ENCODE measurements at places on chromosomes 16 and 17.
A peak's percentile ranks its signal among the peaks of the same experiment; 100 is the strongest.

DNA sequence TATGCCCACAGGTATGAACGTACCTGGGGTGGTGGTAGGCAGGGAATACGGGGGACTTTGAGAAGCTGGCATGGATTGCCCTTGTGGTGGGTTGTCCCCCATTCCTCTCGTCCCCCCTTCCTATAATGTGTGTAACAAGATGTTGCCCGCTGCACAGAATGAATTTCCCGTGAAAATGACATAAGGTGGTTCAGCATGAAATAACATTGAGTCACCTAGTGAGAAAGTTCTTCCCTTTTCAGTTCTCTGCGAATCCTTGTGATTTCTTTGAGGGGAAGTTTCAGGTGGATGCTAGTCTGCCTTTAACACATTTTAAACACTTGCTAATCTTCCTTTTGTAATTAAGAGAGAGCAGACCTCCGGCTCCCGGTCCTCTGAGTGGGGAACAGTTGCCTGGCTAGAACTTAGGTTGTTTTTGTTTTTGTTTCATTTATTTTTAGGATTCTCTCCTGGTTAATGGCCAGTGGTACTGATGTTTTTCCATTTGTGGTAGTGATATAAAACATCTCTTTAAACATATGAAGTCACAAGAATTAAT is 58.9 kb downstream of the RAP1GAP2 start:
- DNase-seq, result no peak

DNA sequence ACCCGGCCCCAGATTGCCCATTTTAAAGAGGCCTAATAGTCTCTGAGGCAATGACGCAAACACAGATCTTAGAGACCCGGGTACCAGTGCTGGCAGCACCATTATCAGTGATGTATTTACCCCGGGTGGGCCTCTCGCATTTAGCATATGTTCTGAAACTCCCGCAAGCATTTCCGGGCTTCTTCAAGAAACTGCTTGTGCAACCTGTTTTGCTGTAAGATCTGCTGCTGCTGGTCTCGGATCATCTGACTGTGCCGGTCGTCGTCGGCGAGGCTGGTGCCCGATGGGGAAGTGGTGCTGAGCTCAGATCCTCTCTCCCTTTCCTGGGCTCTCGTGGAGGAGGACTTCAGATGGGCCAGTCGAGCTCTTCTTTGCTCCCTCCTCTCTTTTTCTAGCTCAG is 12.5 kb downstream of the CEP295NL start:
- DNase-seq, result peak; percentile 72

DNA sequence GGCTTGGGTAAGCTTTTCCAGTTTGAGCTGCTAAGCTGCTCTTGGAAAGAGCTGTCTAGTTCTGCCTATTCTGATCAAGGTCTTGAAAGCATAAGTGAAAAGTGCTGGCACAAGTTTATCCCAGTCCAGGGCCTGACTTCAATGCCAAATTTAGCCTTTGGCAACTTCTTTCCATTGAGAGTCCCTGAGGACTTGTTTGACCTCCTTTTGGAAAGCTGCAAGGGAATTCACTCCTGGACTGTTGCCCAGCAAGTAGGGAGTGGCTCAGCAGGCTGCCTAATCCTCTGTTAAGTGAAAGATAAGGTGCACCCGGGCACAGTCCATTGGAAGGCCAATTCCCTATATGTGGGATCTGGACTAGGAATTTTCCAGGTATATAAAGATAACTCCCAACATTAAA is 16.0 kb upstream of the TANC2 start:
- DNase-seq, result no peak

GRCh38 chr16:26951950-26952349 is 114.8 kb upstream of the C16orf82 start:
- no peak for DNase-seq

GRCh38 chr17:22268214-22268911 is 576.0 kb downstream of the KCNJ18 start:
- DNase-seq, result no peak

- no peak for DNase-seq
Measured at GRCh38 chr16:86424398-86424797, 85.9 kb upstream of the FOXF1 start.

DNA sequence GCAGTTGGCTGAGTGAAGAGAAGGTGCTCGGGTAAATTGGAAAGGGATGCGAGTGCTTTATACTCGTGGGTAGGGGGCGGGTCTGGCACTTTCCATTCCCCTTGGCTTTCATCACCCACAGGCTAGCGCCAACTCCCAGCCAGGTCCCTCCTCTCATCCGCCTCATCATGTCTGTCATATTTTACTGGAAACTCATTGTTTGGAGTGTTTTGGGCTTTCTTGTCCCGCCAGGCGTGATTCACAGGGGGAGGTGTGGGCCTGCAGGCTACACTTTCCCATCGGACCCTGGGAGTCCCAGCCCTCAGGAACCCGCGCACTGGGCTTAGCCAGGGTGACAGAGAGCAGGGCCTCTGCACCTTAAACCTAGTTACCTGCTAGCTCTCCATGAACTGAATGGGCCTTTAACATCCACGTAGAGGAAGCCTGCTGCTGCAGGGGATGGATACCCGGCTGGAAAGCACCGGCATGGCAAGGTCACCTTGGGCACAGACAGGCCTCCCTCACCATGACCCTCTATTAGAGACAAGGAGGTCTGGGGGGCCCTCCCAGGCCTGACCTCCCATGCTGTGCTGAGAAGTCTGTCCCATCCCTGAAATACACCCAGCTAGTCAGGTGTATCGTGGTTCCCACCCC is at the start of gene KRT14:
Gene KRT14, minus strand, starts transcription at position 33 of the 633 bp plus-strand sequence. CDS start 61 bp downstream, outside the sequence.
- no peak for DNase-seq

GRCh38 chr16:22685459-22685830 is 128.5 kb upstream of the HS3ST2 start:
- DNase-seq, result no peak

DNA sequence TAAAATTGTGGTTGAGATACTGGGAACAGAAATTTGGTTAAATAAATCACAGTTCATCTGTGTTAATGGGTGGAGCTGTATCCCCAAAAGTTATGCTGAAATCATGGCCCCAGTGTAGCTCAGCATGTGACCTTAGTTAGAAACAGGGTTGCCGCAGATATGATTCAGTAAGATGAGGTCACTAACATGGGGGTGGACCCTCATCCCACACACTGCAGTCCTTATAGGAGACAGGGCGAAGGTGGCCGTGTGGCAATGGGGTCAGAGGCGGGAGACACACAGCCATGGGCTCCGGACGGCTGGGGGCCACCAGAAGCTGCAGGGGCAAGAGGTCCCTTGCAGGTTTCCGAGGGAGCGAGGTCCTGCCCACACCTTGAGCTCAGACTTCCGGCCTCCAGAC is 10.7 kb downstream of the GALNS start:
- no peak for DNase-seq

DNA sequence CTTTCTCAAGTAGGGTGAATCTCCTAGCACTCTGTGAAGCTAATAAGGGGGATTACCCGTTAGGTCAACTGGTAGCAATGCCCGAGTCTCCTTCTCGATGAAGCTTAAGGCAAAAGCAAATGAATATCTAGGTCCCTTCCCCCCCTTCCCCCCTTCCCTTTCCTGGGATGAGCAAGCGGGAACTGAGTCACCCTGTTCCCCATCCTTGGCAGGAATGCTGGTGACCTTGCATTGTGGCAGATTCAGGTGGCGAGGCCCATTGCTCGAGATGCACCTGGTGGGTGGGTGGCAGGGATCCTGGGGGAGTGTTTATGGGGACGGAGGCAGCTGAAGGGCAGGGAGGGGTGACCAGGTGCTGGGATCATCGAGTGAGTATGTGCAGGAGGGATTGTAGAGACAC is 7.1 kb downstream of the NXPH3 start:
- no peak for DNase-seq

- no peak for DNase-seq
Measured at GRCh38 chr16:75106351-75107274, 10.0 kb downstream of the LDHD start.

GRCh38 chr17:80955671-80956280 is 35.9 kb upstream of the CHMP6 start:
- DNase-seq, result no peak

DNA sequence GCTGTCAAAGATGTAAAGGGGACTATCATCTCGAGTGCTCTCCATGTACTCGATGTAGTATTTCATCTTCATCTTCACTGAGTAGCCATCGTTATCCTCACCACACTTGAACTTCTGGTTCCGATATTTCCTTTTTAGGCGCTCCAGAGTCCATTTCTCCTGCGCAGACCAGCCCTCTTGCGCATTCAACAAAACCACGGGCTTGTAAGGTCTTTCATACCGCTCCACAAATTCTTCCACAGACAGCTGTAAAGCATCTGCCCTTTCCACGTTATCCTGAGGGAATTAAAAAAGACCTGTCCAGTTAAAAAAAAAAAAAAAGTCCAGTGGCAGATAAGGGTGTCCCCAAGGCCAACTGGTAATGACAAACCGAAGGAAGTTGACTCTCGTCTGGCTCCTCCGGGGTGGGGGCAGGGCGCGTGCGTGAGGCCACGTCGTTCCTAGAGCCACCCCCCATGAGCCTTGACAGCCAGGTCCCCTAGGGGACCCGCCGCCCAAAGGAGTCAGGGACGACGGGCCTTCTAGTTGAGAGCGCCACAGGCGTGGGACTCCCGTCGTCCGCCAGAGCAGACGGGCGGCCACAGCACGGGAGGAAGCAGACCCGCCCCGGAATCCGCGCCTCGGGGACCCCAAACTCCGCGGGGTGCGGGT is 701 bp downstream of the JMJD6 start:
- DNase-seq, result peak; percentile 69

DNA sequence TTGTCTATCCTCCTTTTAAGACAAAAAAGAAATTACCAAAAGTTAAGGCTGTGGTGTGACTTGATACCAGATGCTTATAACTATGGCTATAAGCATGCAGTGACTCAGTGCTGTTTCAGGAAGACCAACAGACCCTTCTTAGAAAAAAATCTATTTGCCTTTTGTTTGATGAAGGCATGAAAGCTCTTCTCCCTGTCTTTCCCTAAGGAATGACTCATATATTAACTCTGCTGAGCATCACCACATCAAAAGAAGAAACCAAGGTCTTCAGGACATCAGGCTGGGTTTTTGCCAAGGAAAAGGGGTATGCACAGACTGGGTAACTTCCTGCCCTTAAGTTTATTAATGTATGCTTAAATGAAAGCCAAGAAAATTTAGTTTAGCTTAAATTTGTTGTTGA is 47.1 kb downstream of the VMP1 start:
- no peak for DNase-seq

- peak; percentile 74 for DNase-seq
Measured at GRCh38 chr17:60971515-60972369, 294.1 kb downstream of the BCAS3 start.

GRCh38 chr17:55388842-55389241 is 32.8 kb downstream of the MMD start:
- no peak for DNase-seq

- no peak for DNase-seq
Measured at GRCh38 chr17:81561494-81561885, 9.3 kb upstream of the FAAP100 start.

DNA sequence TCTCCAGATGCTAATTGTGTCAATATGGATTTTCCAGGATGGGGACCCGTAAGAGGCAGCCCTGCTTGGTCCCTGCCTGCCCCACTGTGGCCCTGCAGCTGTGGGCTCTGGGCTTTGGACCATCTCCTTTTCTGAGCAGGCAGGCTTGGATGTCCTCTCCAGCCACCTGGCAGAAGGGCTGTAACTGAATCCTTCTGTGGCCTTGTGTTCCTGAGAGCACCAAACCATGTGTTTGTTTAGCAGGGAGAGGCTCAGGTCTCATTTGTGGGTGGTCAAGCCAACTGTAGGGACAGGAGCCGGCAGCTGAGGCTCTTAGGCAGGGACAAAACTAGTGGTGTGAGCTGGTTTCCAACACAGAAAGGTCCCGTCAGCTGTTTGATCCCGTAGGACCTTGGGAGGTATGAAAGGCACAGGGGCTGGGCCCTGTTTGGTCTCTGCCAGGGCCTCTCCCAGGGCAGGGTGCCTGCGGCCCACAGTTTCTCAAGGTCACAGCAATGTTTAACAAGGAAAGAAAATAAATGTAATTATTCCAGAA is 18.5 kb downstream of the SEC14L5 start:
- no peak for DNase-seq

- no peak for DNase-seq
Measured at GRCh38 chr16:19589771-19590302, 34.3 kb downstream of the VPS35L start.

DNA sequence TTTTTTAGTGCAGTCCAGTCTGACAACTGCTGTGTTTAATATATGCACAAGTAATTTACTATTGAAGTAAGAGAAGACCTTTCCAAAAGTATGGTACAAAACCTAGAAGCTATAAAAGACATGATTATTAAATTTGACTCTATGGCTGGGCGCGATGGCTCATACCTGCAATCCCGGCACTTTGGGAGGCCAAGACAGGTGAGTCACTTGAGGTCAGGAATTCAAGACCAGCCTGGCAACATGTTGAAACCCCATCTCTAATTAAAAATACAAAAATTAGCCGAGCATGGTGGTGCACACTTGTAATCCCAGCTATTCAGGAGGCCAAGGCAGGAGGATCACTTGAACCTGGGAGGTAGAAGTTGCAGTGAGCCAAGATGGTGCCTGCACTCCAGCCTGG is 41.4 kb upstream of the VWA3A start:
- DNase-seq, result no peak

- no peak for DNase-seq
Measured at GRCh38 chr17:29561554-29562517, 5.0 kb downstream of the ABHD15 start.

- DNase-seq, result no peak
Measured at GRCh38 chr16:86663685-86664521, 85.6 kb downstream of the FOXL1 start.

DNA sequence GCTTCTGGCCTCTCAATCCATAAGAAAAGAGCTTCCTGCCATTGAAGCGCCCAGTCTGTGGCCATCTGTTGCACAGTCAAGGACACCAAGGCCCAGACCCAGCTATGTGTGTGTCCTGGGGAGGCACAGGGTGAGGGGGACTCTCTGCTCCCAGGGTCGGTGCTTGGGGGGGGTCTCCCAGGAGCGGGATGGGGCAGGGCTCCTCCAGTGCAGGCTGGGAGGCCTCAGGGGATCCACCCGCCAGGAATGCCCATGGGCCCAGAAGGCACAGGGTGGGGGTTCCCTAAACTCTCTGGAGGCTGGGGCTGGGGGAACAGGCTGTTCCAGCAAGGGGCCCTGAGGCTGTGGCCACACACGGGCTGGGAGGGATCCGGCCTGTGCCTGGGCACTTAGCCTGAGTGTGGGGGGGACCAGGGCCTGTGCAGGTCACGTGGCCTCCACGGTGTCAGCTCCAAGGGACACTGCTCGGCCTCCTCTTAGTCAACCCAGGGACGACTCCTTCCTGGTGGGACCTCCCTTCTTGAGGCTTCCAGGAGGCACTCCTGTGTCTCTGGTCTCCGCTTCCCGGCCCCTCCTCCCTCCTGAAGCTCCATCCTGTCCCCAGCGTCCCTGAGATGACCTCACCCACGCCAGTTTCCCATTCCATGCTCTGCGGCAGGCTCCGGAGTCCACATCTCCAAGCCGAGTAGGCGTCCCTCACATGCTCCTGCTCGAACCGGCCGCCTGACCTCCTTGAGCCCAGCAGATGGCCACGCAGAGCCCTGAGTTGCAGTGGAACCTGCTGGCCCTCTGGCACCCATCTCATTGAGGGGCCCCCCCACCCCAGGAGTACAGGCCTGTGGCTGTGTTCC is 23.1 kb upstream of the BAHCC1 start:
- peak; percentile 22 for DNase-seq

All from AML-193 (cell line).